Fibroblast of skin of right quadriceps (primary cell): ENCODE measurements at places on chromosomes 4 and X.

GRCh38 chr4:112517911-112518310 is 1.9 kb upstream of the NEUROG2 start:
- DNase-seq = no peak

GRCh38 chr4:48027653-48028052 is 11.1 kb downstream of the NIPAL1 start:
- DNase-seq = no peak

DNA sequence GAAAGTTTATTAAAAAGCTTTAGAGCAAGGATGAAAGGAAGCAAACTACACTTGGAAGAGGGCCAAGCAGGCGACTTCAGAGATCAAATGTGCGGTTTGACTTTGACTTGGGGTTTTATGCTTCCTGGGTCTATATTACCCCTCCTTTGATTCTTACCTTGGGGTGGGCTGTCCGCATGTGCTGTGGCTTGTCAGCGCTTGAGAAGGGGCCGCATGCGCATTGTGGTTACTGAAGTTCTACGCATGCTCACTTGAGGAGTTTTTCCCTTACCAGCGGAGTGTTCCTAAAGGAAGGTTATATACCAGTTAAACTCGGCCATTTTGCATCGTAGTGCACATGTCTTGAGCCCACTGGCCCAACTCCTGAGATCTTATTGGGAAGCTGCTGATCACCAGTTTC is 9.9 kb downstream of the ZNF157 start:
- DNase-seq = peak; percentile 51

DNA sequence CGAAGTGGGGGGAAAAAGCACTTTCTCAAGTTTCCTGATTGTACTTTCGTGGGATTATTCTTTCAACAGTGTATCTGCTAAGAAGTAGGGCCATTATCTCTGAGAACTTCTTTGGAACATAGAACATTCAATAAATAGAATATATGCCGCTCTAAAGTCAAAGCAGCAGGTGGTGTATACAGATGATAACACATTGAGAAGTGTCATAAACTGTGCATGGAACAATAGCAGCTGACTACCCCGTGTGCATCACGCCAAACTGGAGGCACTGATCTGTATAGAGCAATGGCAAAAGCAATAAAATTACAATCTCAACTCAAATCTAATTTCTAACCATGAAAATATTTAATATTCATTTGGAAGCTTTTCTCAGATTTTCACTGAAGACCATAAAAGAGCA is 175.3 kb downstream of the DCTD start:
- DNase-seq = no peak

GRCh38 chr4:138912704-138913340 is 102.8 kb upstream of the NOCT start:
- DNase-seq = no peak

- no peak for DNase-seq
These were observed 49.7 kb downstream of the OTC start for GRCh38 chrX:38402118-38402517.

GRCh38 chr4:89753601-89754066 is 83.3 kb downstream of the SNCA start:
- peak; percentile 98 for DNase-seq

DNA sequence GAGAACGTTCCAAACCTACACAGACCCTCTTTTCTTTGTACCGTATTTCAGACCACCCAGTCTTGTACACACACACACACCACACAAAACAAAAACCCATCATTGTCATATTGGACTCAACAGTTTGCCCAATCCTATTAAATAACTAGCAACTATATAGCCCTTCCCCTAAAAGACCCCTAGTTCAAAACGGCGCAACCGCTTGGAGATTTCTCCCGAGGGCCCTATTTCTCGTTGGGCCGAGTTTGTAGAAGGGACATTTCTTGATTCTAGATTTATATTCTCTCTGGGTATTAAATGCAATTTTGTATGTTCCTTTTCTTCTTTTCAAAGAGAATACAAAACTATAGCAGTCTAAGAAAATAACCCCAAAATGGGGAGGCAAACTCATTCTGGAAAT is 547 bp upstream of the PDGFRA start:
- DNase-seq = no peak

GRCh38 chr4:112003231-112003907 is 141.9 kb upstream of the FAM241A start:
- DNase-seq = peak; percentile 31
